ENCODE measurements at places on chromosomes 7 and 10. TPM values are rescaled to one million over a fixed set of nuclear protein-coding genes. Genes with fewer than 3 reads are reported as not detected.

- no peak overlapping the region for H3K4me3 ChIP-seq
- DNase-seq, result no peak
- H3K27ac ChIP-seq, result no peak overlapping the region
- H3K36me3 ChIP-seq, result no peaks in the 10 kb centered on the region
Observed at GRCh38 chr10:4581929-4582328, 244.1 kb upstream of the AKR1E2 start.

Gene CDNF
- 2.2 TPM for total RNA-seq

Gene RPEL1
- not detected for total RNA-seq

Gene PLEKHS1
- total RNA-seq, result not detected

Gene VENTX
- total RNA-seq, result 0.09 TPM

All from mesothelial cell of epicardium (in vitro differentiated cells).